ENCODE measurements at places on chromosomes 7 and 10. TPM values are rescaled to one million over a fixed set of nuclear protein-coding genes. Genes with fewer than 3 reads are reported as not detected.

The STYXL1 gene
- 39.5 TPM for total RNA-seq

The WNT8B gene
- not detected for total RNA-seq

The BMS1 gene
- 29.4 TPM for total RNA-seq

The ZNF775 gene
- total RNA-seq = 3.8 TPM

The HOXA7 gene
- 5.0 TPM for total RNA-seq

The CHCHD2 gene
- 633 TPM for total RNA-seq

The RGS10 gene
- 53.3 TPM for total RNA-seq

Data from A549 treated with RU486 at 1 μM for 4 hours (cell line).